CD4-positive, alpha-beta memory T cell (primary cell): ENCODE measurements at places on chromosomes 11 and 22. TPM values are rescaled to one million over a fixed set of nuclear protein-coding genes. Genes with fewer than 3 reads are reported as not detected.

GRCh38 chr11:60887556-60887955, 18.8 kb downstream of the PRPF19 start:
- H3K36me3 ChIP-seq: peaks cover 6% of the 10 kb centered on the region
- no peak overlapping the region for H3K27ac ChIP-seq
- H3K4me3 ChIP-seq: no peak overlapping the region

DNA sequence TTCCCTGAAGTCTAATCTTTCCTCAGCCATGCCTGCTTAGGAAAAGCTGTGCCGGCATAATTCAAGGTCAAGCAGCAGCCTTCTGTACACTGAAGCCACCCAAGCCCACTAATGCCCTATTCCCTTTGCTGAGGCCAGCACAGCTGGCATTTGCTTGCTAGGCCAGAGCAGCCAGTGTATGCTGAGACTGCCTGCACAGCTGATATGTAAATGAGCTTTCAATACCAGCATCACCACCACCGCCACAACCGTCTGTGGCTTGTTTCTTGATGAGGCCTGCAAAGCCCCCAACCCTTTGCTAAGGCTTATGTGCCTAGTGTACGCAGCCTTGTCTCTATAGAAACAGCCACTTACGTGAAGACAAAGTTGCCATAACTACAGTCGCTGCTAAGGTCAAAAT, 56.3 kb upstream of the TNRC6B start:
- DNase-seq: no peak
- peaks cover 20% of the 10 kb centered on the region for H3K4me1 ChIP-seq
- H3K27me3 ChIP-seq: no peaks in the 10 kb centered on the region
- no peak overlapping the region for H3K4me3 ChIP-seq
- H3K27ac ChIP-seq: no peak overlapping the region
- H3K36me3 ChIP-seq: peaks cover 7% of the 10 kb centered on the region

- no peak overlapping the region for H3K27ac ChIP-seq
- H3K4me3 ChIP-seq: no peak overlapping the region
These were observed 192.0 kb downstream of the LRRC4C start for GRCh38 chr11:41267451-41267850.

- H3K27me3 ChIP-seq: no peaks in the 10 kb centered on the region
- no peak overlapping the region for H3K27ac ChIP-seq
- DNase-seq: no peak
- H3K4me3 ChIP-seq: no peak overlapping the region
These were observed 3.3 kb upstream of the TPP1 start for GRCh38 chr11:6622261-6623171.

DNA sequence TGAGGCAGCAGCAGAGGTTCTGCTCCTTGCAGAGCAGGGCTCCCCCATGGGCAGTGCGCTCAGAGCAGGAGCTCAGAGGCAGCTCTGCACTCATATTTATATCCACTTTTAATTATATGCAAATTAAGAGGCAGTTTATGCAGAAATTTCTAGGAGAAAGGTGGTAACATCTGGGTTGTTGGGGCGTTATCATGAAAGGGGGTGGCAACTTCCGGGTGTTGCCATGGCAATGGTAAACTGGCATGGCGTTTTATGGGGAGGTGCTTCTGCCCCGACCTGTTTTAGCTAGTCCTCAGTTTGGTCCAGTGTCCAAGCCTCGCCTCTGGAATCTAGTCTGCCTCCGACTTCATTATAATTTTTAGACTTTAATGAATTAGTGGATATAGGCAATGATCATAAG, 1191.7 kb downstream of the TBC1D22A start:
- H3K36me3 ChIP-seq: no peaks in the 10 kb centered on the region
- no peaks in the 10 kb centered on the region for H3K4me1 ChIP-seq
- no peak for DNase-seq

GRCh38 chr11:30342736-30343166, 19.8 kb downstream of the ARL14EP start:
- H3K36me3 ChIP-seq: no peaks in the 10 kb centered on the region
- H3K4me3 ChIP-seq: no peak overlapping the region
- no peak overlapping the region for H3K27ac ChIP-seq
- no peaks in the 10 kb centered on the region for H3K4me1 ChIP-seq

DNA sequence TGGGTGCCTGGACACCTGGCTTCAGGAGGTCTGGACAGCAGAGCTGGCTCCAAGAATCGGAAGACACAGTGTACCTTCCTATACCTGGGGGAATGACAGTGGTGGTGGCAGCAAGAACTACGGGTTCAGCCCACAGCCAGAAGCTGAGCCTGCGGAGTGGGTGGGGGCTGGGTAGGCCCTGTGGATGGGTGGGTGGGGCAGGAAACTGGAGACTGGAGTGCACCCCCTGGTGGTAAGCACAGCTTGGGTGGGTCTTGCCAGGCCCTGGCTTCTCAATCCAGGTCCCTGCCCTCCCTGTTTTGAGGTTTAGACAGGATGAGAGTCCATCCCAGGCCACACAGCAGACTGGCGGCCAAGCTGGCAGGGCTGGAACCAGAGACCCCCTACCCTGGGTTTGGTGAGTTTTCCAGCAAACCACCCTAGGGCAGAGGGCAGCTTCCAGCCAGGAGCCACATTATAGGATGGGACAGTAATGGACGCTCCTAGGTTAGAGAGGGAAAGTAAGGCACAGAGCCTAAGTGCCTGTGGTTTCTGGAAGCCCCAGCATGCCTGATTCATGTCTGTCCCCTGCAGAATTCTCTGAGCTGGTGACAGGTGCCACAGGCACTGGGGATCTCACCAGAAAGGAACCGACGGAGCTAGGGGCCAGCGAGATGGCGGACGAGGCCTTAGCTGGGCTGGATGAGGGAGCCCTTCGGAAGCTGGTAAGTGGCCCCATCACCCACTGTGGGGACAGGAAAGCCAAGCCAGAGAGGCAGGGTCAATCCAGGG, 1.7 kb downstream of the SMTN start:
- DNase-seq: no peak
- no peaks in the 10 kb centered on the region for H3K27me3 ChIP-seq
- no peak overlapping the region for H3K4me3 ChIP-seq
- no peak overlapping the region for H3K27ac ChIP-seq
- no peaks in the 10 kb centered on the region for H3K36me3 ChIP-seq

PVALB gene
- not detected for polyA plus RNA-seq

DNA sequence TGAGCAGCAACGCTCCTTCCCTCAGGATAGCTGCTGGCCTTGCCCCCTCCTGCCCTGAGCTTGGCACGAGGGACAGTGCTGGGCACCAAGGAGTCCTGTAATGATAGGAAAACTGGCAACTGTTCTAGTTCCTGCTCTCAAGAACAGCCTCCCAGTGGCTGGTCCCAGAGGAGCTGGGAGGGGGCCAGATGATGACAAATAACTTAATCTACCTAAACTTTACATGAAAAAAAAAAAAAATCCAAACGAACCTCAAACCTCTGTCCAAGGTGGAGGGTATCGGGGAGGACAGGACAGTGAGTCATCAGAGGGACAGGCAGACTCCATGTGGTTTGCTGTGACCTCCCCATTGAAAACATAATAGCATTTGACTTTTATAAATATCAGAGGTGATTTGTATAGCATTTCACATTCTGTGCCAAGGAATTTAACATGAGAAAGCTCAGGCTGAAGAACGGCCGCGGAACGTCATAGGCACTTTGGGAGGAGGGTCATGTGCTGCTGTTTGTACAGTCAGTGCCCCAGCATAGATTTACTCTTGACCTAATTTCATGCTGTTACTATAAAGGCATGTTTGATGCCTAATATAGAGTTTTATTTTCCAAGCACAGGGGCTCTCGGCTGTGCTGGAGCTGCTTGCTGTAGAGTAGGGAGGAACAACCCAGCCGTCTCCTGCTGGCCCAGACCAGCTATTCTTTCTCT, 98.2 kb upstream of the NNMT start:
- H3K27me3 ChIP-seq: no peaks in the 10 kb centered on the region
- peaks cover 8% of the 10 kb centered on the region for H3K4me1 ChIP-seq
- H3K36me3 ChIP-seq: no peaks in the 10 kb centered on the region

DNA sequence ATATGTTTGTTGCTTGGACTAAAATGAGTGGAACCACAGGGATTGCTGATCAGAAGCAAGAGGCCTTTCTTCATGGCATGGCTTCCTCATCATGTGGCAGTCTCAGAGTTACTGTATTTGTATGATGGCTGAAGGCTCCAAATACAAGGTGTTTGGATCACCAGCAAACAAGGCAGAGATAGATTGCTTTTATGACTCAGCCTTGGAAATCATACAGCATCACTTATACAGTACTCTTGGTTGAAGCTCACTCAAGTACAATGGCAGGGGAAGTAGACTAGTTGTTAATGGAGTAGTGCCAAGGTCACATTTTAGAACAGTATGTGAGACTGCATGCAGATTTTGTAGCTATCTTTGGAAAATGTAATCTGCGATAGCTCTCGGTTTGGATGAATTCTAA, 16.6 kb downstream of the CAPRIN1 start:
- no peak overlapping the region for H3K27ac ChIP-seq
- no peak for DNase-seq
- no peaks in the 10 kb centered on the region for H3K27me3 ChIP-seq
- peaks cover 14% of the 10 kb centered on the region for H3K36me3 ChIP-seq
- peaks cover 57% of the 10 kb centered on the region for H3K4me1 ChIP-seq
- no peak overlapping the region for H3K4me3 ChIP-seq

GRCh38 chr11:59427068-59427382, 812 bp upstream of the OR5A2 start:
- H3K4me3 ChIP-seq: no peak overlapping the region
- no peaks in the 10 kb centered on the region for H3K4me1 ChIP-seq
- H3K27me3 ChIP-seq: no peaks in the 10 kb centered on the region
- no peak for DNase-seq
- H3K36me3 ChIP-seq: no peaks in the 10 kb centered on the region

- H3K27me3 ChIP-seq: no peaks in the 10 kb centered on the region
- H3K27ac ChIP-seq: no peak overlapping the region
- no peak for DNase-seq
- H3K36me3 ChIP-seq: no peaks in the 10 kb centered on the region
- H3K4me1 ChIP-seq: no peaks in the 10 kb centered on the region
These were observed 48.9 kb downstream of the SLC17A6 start for GRCh38 chr11:22387126-22387525.

KRTAP5-10 gene
- not detected for polyA plus RNA-seq

- no peak overlapping the region for H3K27ac ChIP-seq
- H3K4me3 ChIP-seq: no peak overlapping the region
- H3K27me3 ChIP-seq: no peaks in the 10 kb centered on the region
- DNase-seq: no peak
- no peaks in the 10 kb centered on the region for H3K4me1 ChIP-seq
These were observed 62.0 kb downstream of the CCDC34 start for GRCh38 chr11:27300974-27301373.
